ENCODE measurements at places on chromosomes 3 and 15. TPM values are rescaled to one million over a fixed set of nuclear protein-coding genes. Genes with fewer than 3 reads are reported as not detected.

IL12A gene
- 0.13 TPM for total RNA-seq

AVEN gene
- total RNA-seq, result 3.7 TPM

AADACL2 gene
- total RNA-seq, result not detected

GDPGP1 gene
- total RNA-seq, result 6.1 TPM

DNA sequence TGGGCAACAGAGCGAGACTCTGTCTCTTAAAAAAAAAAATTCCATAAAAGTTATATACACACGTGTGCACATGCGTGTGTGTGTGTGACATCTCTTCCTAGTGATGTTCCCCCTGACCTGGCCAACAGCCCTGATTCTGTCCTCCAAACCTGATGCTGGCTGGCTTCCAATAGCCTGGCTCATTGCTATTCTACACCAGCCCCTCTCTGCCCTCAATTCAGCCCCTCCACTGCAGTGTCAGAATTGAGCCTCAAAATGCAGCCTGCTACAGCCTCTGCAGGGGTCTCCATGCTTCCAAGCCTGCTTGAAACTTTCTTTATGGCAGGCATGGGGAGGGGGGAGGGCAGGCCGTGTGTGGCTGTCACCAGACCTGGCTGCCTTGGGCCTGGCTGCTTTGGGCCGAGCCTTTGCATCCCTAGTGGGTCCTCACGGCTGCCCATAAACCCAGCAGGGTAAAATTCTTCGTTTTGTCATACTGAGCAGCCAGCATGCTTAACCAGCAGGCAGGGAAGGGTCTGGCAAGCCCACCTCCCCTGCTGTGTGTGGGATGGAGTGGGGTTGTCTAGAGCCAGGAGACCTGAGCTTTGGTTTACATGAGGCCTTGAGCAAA is 22.7 kb upstream of the DOCK3 start:
- DNase-seq, result no peak

GRCh38 chr3:6726811-6727210 is 134.1 kb upstream of the GRM7 start:
- no peak for DNase-seq

GRCh38 chr15:42804739-42805138 is 67.8 kb upstream of the CDAN1 start:
- DNase-seq, result no peak

DNA sequence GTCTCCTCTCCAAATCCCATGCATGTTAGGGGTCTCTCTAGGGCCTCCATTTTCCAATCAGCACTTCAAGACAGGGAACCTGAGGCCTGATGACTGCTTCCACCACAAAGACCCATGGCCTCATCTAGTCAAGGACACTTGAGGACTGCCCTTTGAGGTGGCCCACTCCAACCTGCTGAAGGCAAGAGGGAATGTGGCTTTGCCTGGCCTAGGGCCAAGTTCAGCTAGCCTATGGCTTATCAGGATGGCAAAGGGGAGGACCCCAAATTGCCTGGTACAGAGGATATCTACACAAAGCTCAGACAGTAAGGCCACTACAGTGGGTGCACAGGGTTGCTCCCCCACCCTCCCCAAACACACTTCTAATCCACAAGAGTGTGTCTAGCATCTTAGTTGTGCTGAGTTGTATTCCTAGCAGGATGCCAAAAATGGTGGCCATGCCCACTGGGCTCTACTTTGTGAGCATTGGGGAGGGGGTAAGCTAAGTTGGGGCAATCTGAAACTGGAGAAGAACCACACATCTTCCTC is 10.0 kb upstream of the GRAMD2A start:
- no peak for DNase-seq

DNA sequence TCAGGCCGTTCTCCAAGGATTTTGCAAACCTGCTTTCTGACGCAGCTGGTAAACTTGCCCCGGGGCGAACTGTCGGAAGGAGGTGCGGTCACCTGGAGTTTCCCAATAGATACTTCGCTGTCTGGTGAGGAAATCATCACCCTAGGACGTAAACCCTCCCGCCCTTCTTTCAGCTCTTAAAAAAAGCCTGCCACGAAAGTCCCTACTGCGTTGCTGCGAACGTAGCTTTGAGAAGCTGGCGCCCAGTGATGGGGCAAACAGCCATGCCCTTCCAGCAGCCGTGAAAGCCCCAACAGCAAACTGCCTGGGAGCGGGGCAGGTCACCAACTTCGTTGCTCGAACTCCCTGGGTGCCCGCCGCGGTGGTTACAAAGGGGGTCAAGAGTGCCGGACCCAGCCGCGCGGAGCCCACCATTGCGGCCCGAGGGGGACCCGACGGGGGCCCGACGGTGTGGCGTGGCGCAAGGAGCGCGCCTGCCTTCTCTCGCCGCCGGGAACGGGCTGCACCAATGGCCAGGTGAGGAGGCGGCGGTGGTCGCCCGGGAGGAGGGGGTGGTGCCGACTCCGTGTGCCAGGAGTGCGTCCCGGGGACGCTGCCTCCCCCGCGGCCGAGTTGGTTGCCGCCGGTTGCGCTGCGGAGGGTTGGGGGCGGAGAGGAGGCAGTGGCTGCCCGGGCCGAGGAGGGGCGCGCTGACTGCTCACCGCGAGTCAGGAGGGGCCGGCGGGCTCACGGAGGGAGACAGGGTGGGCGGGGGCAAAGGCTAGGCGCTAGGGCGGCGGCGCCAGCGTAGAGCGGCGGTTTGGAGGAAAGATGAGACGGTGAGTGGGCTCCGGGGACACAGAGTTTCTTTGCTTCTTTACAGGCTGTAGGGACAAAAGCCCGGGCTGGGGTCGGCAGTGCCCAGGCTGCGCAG is at the start of gene PHLDB2:
Gene PHLDB2, plus strand, starts transcription at position 205 of the 913 bp plus-strand sequence. CDS start 24,813 bp downstream, outside the sequence.
- no peak for DNase-seq

DNA sequence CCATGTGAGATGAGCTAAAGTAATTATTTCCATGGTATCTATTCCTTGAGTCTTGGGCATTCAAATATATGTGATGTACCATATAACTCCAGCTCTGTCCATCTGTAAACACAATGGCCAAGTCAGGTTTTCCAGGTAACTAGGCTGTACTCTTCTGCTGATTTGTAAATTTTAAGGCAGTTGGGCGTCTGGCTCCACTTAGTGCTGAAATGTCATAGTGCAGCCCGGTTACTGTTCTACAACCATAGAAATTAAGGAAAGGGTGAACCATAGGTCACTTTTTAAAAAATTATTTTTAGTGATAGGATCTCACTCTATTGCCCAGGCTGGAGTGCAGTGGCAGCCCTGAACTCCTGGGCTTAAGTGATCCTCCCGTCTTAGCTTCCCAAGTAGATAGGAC is 44.7 kb upstream of the GOLM2 start:
- no peak for DNase-seq

DNA sequence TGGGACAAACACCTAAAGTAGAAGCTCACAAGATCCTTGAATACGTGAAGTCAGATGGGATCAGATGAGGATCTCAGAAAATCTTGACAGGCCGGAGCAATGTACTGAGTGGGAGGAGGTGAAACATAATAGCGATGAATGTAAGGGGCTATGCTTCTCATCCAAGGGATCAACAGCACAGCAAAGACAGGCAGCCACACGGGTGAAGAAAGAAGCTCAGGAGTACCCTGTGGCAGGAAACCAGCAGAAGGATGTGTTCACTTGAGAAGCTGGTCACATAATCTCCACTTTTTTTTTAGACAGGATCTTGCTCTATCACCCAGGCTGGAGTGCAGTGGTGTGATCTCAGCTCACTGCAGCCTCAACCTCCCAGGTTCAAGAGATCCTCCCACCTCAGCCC is 92.4 kb downstream of the MEGF11 start:
- no peak for DNase-seq

GRCh38 chr3:19725000-19725399 is 209.0 kb downstream of the EFHB start:
- DNase-seq, result no peak
